Immature natural killer cell (primary cell): ENCODE measurements at places on chromosomes 12 and 14.

DNA sequence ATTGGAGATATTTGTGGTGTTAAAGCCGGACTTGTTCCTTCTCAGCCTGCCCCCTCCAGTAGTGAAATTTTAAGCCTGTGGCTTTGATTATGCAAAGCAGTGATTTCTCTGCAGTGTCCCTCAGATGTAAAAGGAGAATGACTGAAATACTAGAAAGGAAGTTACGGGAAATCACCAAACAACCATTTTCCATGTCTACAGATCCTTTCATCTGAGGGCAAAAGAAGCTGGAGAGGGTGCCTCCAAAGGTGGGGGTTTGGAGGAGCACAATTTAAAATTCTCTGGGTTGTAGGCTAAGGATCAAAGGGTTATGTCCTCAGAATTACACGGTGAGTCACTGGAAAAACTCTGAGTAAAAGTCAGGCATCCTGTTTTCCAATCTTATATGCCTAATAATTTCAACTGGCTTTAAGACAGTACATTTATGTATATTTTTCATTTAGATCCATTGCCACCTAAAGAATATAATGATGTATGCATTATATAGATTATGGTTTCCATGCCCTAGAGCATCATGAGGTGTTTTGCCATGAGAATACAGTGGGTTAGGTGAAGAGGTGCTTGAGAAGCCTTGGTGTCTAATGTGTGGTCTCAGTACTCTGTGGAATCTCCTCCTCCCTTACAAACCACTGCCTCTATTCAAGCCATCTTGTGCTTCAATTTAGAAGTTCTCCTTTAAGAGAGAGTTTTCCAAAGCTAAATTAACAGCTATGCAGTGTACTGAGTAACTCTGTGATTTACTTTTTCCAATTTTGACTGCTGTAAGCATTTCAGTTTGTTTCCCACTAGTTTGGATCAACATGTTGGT, 362.1 kb downstream of the RAD51B start:
- peaks cover 33% of the 10 kb centered on the region for H3K4me1 ChIP-seq
- peak overlapping the region; percentile 13 for H3K27ac ChIP-seq
- H3K36me3 ChIP-seq = no peaks in the 10 kb centered on the region
- no peaks in the 10 kb centered on the region for H3K27me3 ChIP-seq
- no peak for DNase-seq

- no peak for DNase-seq
- no peak overlapping the region for H3K27ac ChIP-seq
- H3K27me3 ChIP-seq = peaks cover 3% of the 10 kb centered on the region
- H3K4me3 ChIP-seq = no peak overlapping the region
Measured at GRCh38 chr12:3061501-3062215, 15.5 kb upstream of the TSPAN9 start.

GRCh38 chr12:25594376-25594775, 41.3 kb upstream of the LMNTD1 start:
- H3K36me3 ChIP-seq = peaks cover 23% of the 10 kb centered on the region
- no peaks in the 10 kb centered on the region for H3K27me3 ChIP-seq
- peaks cover 54% of the 10 kb centered on the region for H3K4me1 ChIP-seq
- no peak for DNase-seq
- no peak overlapping the region for H3K27ac ChIP-seq

GRCh38 chr12:124512667-124513296, 54.6 kb downstream of the NCOR2 start:
- no peaks in the 10 kb centered on the region for H3K27me3 ChIP-seq
- no peak overlapping the region for H3K27ac ChIP-seq
- H3K4me1 ChIP-seq = peaks cover 33% of the 10 kb centered on the region
- no peak for DNase-seq

DNA sequence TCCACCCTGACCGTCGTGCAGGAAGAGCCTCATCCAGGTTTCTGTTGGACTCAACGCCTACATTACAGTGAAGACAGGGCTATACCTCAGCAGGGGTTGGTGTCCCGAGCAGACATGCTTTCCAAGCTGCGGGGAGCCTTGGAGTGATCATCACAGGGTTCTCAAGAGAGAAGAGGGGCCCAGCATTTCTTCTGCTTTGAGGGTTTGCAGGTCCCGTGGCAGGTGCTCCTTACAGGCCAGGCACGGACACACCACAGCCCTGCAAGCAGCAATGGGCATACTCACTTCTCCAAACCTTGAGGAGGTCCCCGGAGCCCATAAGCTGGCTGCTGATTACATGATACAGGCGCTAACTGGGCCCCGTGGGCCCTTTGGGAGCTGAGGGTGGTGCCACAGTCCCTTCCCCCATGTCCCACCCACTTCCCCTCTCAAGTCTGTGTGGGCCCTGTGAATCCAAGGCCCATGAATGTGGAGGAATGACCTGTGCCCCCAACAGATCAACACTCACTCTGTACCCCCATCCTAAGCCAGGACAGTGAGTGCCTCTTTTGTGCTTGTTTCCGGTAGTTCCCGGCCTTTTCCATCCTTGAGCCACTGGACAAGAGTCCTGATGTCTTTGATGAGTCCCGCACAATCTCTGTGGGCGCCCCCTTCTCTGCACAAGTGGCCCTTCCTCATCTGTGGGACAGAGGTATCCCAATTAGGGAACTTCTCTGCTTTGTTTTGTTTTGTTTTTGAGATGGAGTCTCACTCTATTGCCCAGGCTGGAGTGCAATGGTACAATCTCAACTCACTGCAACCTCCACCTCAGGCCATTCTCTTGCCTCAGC, 1.1 kb downstream of the AQP2 start:
- H3K36me3 ChIP-seq = no peaks in the 10 kb centered on the region
- H3K27me3 ChIP-seq = peaks cover 6% of the 10 kb centered on the region
- no peak overlapping the region for H3K4me3 ChIP-seq
- no peaks in the 10 kb centered on the region for H3K4me1 ChIP-seq

GRCh38 chr12:15534322-15534721, 212.0 kb downstream of the PTPRO start:
- H3K27ac ChIP-seq = peak overlapping the region; percentile 77
- H3K4me3 ChIP-seq = no peak overlapping the region
- H3K4me1 ChIP-seq = no peaks in the 10 kb centered on the region

GRCh38 chr12:23493672-23494071, 455.8 kb downstream of the SOX5 start:
- H3K27ac ChIP-seq = no peak overlapping the region
- H3K4me3 ChIP-seq = no peak overlapping the region
- no peaks in the 10 kb centered on the region for H3K36me3 ChIP-seq
- no peaks in the 10 kb centered on the region for H3K4me1 ChIP-seq
- no peaks in the 10 kb centered on the region for H3K27me3 ChIP-seq
- no peak for DNase-seq

- H3K27ac ChIP-seq = no peak overlapping the region
- H3K27me3 ChIP-seq = peaks cover 2% of the 10 kb centered on the region
- no peak for DNase-seq
Measured at GRCh38 chr14:73437206-73437605, 21.1 kb downstream of the NUMB start.

GRCh38 chr12:24730489-24730896, 218.4 kb downstream of the BCAT1 start:
- peaks cover 4% of the 10 kb centered on the region for H3K27me3 ChIP-seq
- DNase-seq = no peak
- H3K4me1 ChIP-seq = peaks cover 14% of the 10 kb centered on the region

DNA sequence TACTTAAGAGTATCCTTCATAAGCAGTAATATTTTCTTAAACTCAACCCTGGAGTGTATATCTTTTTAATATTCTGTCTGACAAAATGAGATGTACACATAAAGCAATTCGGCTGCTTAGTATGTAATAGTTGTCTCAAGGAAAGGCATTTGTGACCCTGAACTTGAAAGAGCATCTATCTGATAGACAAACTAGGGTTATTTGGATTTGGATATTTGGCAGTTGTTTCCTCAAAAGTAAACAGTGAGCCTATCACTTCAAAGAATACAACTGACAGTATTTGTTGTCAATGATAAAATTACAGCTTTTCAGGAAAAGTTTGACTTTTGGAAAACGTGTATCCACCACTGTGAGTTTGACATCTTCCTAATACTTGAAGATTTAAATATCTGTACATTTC, 123.4 kb downstream of the TGFB3 start:
- DNase-seq = no peak
- no peaks in the 10 kb centered on the region for H3K4me1 ChIP-seq
- peaks cover 6% of the 10 kb centered on the region for H3K36me3 ChIP-seq
- H3K27me3 ChIP-seq = no peaks in the 10 kb centered on the region

GRCh38 chr12:102542816-102543440, 62.6 kb upstream of the IGF1 start:
- DNase-seq = no peak
- H3K4me3 ChIP-seq = no peak overlapping the region
- no peaks in the 10 kb centered on the region for H3K4me1 ChIP-seq
- no peaks in the 10 kb centered on the region for H3K27me3 ChIP-seq
- no peaks in the 10 kb centered on the region for H3K36me3 ChIP-seq
- no peak overlapping the region for H3K27ac ChIP-seq

GRCh38 chr12:3564861-3565260, 73.9 kb downstream of the PRMT8 start:
- peaks cover 1% of the 10 kb centered on the region for H3K27me3 ChIP-seq
- no peak overlapping the region for H3K27ac ChIP-seq
- H3K4me3 ChIP-seq = no peak overlapping the region

GRCh38 chr14:103378038-103378854, 7.0 kb upstream of the MARK3 start:
- H3K4me3 ChIP-seq = no peak overlapping the region
- peaks cover 15% of the 10 kb centered on the region for H3K4me1 ChIP-seq

DNA sequence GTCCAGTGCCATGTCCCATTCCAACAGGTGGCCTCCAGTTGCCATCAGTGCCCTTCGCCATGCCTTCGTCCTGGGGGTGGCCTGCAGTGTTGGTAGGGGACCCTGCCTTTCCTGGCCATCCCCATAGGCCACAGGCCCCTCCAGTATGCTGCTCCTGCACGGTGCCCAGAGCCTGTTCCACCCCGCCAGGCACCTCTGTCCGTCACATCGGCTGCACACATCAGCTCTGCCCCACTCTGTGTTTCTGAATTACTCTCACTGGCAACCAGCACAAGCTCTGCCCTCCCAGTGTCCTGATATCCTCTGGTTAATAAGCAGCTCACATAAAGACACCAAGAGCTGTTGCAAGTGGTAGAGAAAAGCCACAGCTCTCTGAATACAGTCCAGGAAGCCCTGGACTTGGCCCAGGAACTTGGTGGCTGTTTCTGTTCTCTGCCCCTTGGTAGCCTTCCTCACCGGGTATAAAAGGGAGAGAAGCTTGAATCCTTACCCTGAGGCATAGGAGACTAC, 31.3 kb upstream of the ATP2A2 start:
- no peak overlapping the region for H3K4me3 ChIP-seq
- H3K4me1 ChIP-seq = no peaks in the 10 kb centered on the region
- no peak overlapping the region for H3K27ac ChIP-seq
- no peaks in the 10 kb centered on the region for H3K36me3 ChIP-seq
- H3K27me3 ChIP-seq = peaks cover 7% of the 10 kb centered on the region

DNA sequence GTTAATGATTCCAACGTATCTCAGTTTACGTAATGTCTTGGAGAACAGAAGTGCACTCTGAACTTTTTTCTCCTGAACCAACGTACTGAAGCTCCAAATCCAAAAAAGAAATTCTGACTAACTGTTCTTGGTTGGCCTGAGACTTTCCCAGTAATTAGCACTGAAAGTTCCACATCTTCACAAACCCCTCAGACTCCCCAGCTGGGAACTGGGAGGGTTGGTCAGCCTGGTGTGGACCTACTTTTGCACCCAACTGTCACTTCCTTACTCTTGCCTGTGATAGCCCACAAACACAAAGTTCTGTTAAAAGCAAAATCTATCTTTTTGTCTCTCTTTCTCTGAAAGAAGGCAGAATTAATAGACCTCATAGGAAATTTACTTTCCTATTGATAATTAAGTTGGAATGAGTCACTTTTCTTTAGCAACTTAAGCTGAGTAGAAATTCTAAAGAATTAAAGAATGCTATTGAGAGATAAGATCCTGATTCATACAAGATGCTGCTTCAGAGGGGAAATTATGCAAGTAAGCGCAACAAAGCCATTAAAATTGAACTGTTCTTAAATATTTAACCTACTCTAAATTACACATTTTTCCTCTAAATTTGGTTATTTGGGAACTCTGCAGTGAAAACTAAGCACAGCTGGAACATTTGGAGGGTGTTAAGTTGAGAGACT, 155.0 kb downstream of the EPS8 start:
- no peak overlapping the region for H3K27ac ChIP-seq
- H3K4me3 ChIP-seq = no peak overlapping the region
- no peaks in the 10 kb centered on the region for H3K36me3 ChIP-seq
- H3K27me3 ChIP-seq = peaks cover 4% of the 10 kb centered on the region
- DNase-seq = no peak

DNA sequence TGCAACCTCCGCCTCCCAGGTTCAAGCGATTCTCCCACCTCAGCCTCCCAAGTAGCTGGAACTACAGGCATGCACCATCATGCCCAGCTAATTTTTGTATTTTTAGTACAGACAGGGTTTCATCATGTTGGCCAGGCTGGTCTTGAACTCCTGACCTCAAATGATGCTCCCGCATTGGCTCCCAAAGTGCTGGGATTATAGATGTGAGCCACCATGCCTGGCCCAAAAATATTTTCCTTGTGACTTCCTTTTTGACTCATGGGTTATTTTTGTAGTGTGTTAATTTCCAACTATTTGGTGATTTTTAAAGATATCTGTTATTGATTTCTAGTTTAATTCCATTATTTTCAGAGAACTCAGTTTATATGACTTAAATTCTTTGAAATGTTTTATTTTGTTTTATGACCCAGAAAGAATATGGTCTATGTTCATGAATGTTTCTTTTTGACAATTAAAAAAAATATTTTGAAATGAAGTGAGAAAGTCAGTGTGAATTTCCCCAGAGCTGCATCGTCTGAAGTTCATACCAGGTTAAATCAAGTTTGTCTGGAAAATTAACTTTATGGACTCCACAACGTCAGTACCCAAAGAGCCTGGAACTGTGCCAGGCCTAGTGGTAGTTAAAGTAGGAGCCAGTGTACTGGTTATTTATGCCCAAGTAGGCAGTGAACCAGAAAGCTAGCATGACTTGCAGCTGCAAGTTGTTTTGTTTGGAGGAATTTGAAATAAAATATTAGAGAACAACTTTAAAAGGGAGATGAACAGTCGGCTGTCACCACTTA, 2.8 kb upstream of the CDKL1 start:
- no peak overlapping the region for H3K4me3 ChIP-seq
- H3K27me3 ChIP-seq = peaks cover 5% of the 10 kb centered on the region
- peaks cover 3% of the 10 kb centered on the region for H3K36me3 ChIP-seq
- H3K4me1 ChIP-seq = peaks cover 15% of the 10 kb centered on the region
- no peak overlapping the region for H3K27ac ChIP-seq
- no peak for DNase-seq

DNA sequence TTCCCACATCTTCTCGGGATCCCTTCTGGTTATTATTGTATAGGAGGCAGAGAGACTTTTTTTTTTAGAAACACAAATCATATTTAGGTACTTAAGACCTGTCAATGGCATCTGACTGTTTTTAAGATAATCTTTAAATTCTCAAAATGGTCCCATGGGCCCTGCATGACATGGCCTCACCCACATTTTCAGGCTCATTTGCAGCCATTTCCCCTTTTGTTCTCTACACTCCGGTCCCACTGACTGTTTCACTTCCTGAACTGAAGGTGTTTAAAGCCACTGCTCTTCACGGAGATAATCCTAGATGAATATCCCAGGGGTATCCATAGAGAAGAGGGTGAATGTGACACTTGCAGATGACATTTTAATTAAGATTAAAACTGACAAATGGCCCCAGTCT, 12.3 kb upstream of the C12orf71 start:
- peaks cover 10% of the 10 kb centered on the region for H3K36me3 ChIP-seq
- H3K27me3 ChIP-seq = peaks cover 2% of the 10 kb centered on the region
- no peak overlapping the region for H3K4me3 ChIP-seq
- no peak for DNase-seq
- no peak overlapping the region for H3K27ac ChIP-seq
